Hematopoietic multipotent progenitor cell treated with erythropoietin and hydrocortisone succinate and interleukin-3 and kit ligand, for 6 days (in vitro differentiated cells): ENCODE measurements at places on chromosomes 2 and 18.
A peak's percentile ranks its signal among the peaks of the same experiment; 100 is the strongest.

GRCh38 chr2:59250307-59250677 is 1009.2 kb upstream of the FANCL start:
- DNase-seq = no peak

- DNase-seq = peak; percentile 79
These were observed 1.4 kb downstream of the PSME4 start for GRCh38 chr2:53969285-53969967.

- DNase-seq = peak; percentile 50
These were observed 7.4 kb upstream of the DUSP19 start for GRCh38 chr2:183070942-183071844.

DNA sequence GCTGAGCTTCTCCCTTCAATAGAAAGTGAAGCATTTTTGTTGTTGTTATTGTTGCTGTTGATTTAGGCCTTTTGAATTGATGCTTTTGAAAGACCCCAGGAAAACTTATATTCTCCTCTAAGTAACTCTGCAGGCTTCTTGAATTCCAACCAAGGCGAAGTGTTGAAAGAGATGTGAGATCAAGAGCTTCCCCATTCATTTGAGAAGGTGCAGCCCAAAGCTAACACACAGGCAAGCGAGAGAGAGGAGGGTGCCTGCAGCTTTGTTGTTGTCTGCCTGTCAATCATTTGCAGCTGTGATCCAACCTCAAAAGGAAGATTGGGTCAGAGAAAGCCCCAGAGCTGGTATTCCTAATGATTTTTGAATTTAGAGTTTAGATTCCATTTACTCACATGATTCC is 963.6 kb upstream of the CNTNAP5 start:
- no peak for DNase-seq

DNA sequence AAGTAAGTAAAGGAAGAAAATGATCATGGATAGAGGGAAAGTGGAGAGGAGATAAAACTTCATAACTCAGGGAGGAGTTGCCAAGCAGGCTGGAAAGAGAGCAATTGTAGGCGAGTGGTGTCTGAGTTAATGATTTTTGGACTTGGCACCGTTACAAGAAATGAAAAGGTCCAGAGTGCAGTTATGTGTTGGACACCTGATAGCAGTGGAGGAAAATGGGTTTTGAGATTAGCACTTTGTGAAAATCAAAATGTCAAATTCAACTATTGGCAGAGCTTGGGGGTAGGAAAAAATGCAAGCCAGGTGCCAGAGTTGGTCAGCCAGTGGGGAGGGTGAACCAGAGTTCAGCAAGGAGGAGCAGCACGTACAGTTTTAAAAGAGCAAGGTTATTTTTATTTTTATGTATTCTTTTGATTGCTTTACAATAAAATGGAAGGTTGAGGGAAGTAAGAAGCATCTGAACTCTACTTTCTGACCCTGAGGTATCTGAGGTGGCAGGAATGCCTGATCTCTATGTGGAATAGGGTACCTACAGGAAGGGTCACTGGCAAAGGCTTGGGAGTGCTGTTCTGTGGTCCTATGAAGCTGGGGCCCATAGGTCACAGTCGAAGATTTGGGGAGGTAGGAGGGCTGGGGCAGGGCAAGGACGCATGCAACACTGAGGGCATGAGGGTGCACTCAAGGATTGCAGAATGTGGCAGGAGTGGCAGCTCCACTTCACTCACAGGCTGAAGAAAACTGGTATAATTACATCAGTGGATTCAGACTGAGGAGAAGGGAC is 127.5 kb downstream of the CD8B2 start:
- DNase-seq = no peak

DNA sequence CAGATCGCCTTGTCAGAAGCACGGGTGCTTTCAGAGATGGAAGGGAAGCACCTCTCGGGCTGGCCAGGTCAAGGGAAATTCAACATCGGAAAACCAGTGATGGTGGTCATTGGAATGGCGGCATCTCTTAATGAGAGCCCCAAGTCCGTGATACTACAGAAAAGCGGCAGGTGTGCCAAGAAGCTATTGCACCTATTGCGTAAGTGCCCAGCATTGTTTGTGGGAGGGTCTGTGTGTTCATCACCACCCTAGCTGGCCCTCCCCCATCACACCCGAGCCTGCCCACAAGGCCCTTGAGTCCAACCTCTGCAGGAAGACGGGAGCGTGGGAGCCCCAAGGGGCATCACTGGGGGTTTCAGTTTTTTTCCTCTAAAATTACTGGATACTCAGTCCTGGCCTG is 100.7 kb downstream of the DGKD start:
- DNase-seq = no peak

DNA sequence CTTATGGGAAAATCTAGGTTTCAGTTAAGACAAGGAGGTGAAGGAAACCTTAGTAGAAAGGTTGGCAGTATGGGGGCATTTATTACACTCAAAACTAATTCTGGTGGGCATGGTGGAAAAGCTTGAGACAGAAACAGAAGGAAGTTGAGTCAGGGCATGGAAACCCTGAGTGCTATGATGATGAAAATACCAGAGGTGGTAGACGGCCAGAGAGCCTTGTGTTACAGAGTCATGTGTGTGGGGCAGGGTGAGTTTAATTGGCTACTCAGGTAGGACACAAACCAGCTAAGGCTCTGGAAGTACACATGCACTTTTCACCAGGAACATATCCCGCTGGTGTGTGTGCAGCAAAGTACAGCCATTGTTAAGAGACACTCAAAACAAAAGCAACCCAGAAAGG is 20.7 kb upstream of the FAM136A start:
- DNase-seq = no peak

DNA sequence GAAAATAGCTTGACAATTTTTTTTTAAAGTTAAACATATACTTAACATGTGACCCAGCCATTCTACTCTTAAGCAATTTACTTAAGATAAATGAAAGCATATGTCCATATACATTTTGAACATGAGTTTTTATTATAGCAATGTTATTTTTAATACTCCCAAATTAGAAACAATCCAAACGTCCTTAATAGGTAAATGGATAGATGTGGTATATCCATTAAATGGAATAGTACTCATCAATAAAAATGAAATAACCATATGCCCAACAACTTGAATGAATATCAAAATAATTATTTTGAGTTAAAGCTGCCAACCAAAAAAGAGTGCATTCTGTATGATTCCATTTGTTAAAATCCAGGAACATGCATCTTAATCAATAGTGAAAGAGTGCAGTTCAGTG is 29.1 kb downstream of the NCOA1 start:
- DNase-seq = no peak

GRCh38 chr18:58671632-58672564 is 633 bp downstream of the MALT1 start:
- DNase-seq = peak; percentile 59

DNA sequence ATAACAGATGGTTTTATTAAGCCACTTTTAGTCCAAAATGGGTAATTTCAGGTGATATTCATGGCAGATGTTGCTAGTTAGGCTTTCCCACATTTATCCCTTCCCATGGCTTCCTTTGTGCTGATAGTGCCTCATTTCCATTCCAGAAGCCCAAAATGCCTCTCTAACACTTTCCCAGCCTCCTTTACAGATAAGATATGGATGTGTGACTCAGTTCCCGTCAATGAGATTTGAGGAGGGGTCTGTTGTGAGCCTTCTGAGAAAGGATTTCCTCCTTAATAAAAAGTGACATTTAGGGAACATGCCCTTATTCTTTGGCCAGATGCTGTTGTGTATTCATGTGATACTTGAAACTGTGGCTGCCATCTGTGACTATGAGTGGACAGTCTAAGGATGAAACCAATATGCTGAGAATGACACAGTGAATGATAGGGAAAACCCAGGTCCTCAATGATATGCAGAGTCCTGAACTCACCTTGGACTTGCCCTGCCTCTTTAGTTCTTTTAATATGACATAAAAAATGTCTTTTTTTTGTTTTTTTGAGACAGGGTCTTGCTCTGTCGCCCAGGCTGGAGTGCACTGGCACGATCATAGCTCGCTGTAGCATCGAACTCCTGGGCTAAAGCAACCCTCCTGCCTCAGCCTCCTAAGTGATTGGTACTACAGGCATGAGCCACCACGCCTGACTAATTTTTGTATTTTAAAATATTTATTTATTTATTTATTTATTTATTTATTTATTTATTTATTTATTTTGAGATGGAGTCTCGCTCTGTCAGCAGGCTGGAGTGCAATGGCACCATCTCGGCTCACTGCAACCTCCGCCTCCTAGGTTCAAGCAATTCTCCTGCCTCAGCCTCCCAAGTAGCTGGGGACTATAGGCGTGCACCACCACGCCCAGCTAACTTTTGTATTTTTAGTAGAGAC is 5.8 kb upstream of the ACSL3 start:
- no peak for DNase-seq

DNA sequence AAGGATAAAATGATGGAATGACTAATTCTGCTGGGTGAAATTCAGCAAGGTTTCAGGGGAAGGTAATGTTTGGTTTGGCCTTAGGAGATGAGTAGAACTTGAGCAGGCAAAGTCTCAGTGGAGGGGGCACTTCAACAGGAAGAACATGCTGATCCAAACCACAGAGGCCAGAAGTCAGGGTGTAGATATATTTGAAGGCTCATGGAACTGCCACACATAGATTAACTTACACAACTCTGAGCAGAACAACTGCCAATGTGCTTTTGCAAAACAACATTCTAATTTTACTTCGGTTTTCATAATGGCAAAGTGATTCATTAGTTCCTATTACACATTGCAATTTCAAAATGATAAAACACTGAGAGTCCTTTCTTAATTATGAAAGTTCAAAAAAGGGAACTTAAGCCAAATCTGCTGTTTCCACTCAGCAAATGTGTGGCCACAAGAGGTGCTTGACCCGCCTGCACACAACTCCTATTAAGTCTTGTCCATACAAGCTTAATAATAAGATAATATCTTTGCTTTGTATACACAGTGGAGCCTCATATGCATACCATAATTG is 284.8 kb downstream of the MREG start:
- DNase-seq = peak; percentile 68

DNA sequence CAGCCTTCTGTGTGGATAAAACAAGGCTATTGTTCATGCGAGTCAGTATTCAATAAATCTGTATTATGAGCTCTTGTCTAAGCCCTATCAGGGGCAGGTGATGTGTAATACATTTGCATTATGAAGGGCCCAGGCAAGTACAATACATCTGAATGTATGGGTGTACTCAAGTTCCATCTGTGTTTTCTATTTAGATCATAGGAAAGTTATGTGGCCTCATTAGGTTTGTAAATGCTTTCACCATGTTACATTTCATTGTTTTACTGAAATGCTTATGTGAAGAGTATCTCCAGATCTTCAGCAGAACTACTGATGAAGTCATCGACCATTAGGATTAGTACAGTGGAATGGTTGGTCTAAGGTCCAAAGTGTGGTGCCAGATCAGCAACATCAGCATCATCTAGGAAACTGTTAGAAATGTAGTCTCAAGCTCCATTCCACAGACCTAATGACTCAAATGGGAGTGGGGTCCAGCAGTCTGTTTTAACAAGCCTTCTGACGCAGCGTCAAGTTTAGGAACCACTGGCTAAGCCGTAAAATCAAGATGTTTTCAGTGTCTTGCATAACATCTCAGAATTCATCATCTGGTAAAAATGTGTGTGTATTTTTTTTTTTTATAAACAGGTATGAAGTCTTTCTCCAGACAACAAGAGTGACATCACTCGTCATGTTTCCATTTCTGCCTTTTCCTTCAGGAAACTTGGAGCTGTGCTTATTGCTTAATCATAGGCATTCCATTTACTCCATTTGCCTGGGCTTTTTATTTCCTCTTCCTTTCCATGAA is 80.5 kb downstream of the LYPD6 start:
- DNase-seq = no peak

- DNase-seq = peak; percentile 70
These were observed 1.8 kb downstream of the REL start for GRCh38 chr2:60882971-60883753.

DNA sequence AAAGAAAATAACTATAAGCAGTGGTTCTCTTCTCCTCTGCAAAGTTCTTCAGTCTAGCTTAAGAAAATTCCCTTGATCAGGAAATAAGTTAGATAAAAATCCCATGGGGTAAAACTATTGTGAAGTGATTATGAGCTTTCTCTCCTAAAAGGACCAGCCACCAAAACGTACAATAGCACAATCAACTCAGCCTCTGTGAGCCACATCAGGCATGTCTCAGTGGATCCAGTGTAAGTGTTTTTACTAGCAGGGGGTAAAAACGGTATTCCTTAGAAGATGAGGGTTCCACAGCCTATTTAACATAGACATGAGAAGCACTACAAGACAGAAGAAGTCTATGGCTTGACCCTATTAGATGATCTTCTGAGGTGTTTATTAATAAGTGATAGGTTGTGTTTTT is 503.2 kb downstream of the PIK3C3 start:
- no peak for DNase-seq

- DNase-seq = no peak
These were observed 17.2 kb downstream of the PPP3R1 start for GRCh38 chr2:68235090-68235489.

GRCh38 chr18:6982398-6982797 is 135.2 kb downstream of the LAMA1 start:
- DNase-seq = no peak

DNA sequence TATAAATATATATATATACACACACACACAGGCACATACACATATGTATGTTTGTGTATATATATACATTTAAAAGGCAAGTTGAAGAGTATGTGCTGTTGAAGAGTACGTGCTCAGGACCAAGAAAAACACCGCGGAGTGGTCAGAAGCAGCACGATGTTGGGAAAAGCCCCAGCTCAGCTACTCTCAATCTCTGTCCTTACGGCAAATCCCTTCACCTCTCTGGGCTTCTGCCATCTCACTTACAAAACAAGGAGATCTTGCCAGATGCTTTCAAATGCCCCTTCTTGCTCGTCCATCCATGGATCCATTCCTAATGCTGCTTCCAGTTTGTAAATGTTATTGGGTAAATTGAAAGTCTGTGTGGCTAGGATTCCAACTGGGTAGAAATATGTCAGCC is 333.9 kb downstream of the BCL11A start:
- DNase-seq = no peak

DNA sequence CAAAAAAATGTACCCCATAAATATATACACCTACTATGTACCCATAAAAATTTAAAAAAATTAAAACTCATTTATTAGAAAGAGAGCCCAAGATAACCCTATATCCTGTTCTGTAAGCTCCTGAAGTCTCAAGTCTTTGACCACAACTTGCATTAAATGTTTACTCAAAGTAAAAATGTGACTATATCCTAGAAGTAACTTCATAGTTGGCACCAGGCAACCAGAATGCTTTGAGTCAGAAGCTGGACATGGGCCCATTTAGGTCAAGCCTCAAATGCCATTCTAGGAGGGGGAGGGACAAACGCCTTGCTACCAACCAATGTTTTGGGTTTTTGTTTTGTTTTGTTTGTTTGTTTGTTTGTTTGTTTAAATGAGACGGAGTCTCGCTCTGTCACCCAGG is 9.3 kb upstream of the TBC1D8 start:
- no peak for DNase-seq

DNA sequence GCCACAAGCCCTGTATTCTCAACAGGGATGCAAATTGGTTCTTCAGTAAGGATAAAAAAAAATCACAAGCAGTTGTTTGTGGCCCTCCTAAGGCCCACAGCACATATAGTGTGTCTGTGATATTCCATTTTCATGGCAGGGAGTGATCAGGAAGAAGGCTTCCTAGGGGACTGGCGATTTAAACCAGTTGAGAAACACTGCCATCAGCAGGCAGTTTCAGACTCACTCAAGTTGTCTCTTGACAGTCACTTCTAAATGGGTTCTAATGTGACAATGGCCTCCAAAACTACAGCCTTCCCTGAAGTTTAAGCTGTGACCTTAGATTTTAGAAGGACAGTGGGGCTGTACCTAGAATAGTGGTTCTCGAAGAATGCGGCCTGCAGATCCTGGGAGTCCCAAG is 6.0 kb downstream of the CIAO1 start:
- DNase-seq = peak; percentile 11

- DNase-seq = no peak
These were observed 63.4 kb downstream of the EMX1 start for GRCh38 chr2:72980535-72981217.

GRCh38 chr18:56823986-56824565 is 172.9 kb downstream of the WDR7 start:
- DNase-seq = no peak
